Stimulated activated effector memory CD8-positive, alpha-beta T cell treated with anti-CD3 and anti-CD28 coated beads, Interleukin-12 subunit alpha, Interleukin-12 subunit beta, amount 100 ng/mL, for 72 hours (primary cell): ENCODE measurements at places on chromosomes 5 and 9.

GRCh38 chr5:81604193-81604592 is 146.7 kb downstream of the SSBP2 start:
- no peak for DNase-seq

DNA sequence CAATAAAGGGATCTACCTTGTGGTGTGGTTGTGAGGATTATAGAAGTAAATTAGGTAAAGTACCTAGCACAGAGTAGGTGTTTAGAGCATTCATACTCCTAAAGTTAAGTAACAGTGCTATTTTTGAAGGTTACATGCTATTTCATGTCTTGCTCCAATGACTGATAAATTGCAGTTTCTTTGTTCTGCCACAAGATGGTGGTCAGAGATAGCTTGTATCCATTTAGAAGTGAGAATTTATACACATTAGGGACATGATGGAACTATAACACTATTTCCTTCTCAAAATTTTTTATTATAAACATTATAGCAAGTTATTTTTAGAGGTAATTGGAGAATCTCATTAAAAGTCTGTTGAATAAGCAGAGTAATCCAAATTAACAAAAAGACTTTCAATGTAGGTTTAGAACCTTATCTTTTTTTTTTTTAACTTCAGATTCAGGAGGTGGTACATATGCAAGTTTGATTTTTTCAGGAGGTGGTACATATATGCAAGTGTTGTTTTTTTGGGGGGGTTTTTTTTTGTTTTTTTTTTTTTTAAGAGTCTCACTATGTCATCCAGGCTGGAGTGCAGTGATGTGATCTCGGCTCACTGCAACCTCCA is 17.1 kb downstream of the MTREX start:
- DNase-seq = no peak

DNA sequence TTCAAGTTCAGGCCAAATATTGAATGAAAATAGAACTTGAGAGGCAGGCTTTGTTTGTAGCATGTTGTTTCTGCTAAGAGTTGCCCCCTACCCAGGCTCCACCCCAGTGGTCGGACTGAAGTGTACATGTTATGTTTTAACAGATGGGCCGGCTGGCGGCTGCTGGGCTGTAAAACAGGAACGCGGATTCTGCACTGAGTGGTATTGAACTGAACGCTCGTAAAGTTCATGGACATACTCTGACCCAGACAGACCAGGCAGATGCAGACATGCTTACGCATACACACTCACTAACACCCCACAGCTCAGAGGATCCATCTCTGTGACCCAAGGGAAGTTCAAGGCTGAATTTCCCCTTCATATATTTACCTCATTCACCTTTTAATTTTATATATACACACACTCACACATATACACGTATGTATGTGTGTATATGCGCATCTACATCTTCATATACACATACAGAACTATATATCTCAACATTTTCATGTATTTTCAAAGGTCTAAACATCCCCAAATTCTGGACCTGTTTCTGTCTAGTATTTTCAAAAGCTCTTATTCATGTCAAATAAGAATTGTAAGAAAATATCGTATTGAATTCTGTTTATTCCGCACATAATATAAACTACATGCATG is 1.4 kb downstream of the MARCHF3 start:
- DNase-seq = no peak

DNA sequence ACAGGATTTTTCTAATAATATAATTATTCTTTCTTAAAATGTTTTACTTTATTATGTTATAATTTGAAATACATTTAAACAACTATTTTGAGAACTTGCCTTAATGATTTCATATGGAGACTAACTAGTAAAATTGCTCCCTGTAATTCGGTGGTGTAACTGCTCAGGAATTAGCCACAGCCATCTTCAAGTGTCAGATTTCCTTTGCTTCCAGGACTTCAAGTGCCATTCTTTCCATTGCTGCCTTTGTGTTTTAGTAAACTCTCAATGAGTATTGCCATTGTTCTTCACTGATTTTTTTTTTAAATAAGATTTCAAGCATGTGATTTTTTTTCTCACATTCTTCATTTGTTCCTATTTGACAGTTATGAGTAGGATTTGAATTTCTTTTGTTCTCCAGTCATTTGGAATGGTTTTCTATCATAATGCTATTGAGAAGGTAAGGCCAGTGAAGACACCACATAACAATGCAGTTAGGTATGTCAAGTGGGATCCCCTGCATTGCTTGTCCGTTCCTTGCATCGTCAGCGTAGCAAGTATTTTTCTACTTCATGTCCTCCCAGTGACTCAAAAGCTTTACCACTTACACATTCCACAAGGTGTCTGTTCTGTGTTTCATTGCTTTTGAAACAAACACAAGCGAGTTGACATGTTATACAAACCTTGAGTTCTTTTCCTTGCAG is 83.7 kb downstream of the LNPEP start:
- DNase-seq = no peak

GRCh38 chr9:92739346-92739970 is 25.2 kb downstream of the BICD2 start:
- DNase-seq = no peak

DNA sequence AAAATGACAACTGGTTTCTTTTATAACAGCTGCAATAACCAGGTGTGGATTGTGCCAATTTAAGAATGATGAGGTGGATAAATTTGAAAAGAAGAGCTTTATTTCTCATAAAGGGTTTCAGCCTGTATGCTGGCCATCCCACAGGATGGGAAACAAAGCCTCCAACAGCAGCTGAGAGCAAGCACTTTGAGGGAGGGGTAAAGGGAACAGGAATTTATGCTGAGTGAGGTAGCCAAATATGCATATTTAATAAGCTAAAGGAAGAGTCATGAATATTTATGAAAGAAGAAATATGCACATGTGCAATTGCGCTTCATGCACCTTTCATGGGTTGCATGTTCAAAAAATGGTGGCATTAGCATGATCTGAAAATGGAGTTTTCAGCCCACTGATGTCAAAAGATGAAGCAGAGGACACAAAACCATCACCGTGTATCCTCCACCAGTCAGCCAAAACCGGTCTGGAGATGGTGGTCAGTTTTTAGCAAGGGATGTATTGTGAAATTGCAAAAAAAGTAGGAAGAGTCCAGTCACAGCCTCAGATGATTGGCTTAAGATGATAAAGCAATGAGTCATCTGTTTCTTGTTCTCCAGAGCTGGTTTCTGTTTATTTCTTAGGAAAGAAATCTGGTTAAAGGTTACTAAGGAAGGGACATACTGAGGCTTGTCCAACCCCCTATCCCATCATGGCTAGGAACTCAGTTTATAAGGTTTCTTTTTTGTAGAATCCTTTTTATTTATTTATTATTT is 47.9 kb downstream of the DEPDC1B start:
- no peak for DNase-seq

GRCh38 chr9:78685471-78685870 is 388.5 kb downstream of the PSAT1 start:
- no peak for DNase-seq

GRCh38 chr5:133736512-133736911 is 124.2 kb upstream of the FSTL4 start:
- no peak for DNase-seq
